Occipital lobe (tissue), 3 donors: ENCODE measurements at places on chromosomes 16 and 17.
A peak's percentile ranks its signal among the peaks of the same experiment; 100 is the strongest.

GRCh38 chr17:66950886-66951604 is 13.5 kb upstream of the CACNG4 start:
- no peak for DNase-seq

- no peak for DNase-seq
These were observed 5.2 kb downstream of the SLFN11 start for GRCh38 chr17:35368081-35368830.

DNA sequence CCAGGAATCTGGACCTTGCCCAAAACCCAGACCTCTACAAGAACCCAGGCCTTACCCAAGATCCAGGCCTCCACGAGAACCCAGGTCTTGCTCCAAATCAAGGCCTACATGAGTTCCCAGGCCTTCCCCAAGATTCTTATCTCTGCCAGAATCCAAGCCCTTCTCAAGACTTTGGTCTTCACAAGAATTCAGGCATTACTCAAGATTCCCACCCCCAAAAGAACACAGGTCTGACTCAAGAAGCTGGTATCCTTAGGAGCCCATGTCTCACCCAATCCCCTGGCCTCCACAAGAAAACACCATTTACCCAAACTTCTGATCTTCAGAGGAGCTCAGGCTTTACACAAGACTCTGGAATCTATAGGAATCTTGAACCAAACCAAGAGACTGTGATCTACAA is 2.6 kb downstream of the SPEM3 start:
- no peak for DNase-seq

DNA sequence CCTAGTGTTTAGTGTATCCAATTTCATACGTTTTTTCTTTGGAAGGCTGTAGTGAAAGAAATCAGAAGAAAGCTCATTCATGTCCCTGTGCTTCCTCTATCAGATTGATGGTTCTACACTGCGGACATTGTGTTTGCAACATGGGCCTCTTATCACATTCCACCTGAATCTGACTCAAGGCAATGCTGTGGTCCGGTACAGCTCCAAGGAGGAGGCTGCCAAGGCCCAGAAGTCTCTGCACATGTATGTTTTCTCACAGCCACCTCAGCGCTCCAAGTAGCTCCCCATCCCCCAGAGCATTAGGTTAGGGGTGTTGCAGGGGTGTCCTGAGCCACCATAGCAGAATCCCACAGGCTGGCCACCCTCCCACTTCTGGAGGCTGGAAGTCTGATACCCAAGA is 25.2 kb downstream of the TMC6 start:
- no peak for DNase-seq

DNA sequence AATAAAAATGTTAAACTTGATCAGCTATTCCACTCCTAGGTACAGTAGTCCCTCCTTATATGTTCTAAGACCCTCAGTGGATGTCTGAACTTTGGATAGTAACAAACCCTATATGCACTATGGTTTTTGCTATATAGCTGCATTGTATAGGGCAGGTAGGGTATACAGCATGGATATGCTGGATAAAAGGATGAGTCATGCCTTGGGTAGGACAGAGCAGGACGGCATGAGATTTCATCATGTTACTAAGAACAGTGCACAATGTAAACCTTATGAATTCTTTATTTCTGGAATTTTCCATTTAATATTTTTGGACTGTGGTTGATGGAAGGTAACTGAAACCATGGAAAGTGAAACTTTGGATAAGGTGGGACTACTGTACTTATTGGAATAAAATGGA is 235.1 kb downstream of the CEP112 start:
- no peak for DNase-seq

- DNase-seq, result no peak
These were observed 23.0 kb upstream of the AATK start for GRCh38 chr17:81189016-81189415.

- no peak for DNase-seq
These were observed 635 bp downstream of the WNK4 start for GRCh38 chr17:42780851-42781638.

GRCh38 chr17:18280766-18281371 is 20.4 kb downstream of the MIEF2 start:
- DNase-seq, result no peak

GRCh38 chr16:82580298-82580890 is 46.4 kb upstream of the CDH13 start:
- DNase-seq, result peak; percentile 15

GRCh38 chr17:47717979-47718621 is 14.9 kb upstream of the TBX21 start:
- DNase-seq, result no peak

- no peak for DNase-seq
These were observed 718 bp upstream of the RPH3AL start for GRCh38 chr17:353213-353837.

GRCh38 chr16:74113545-74113944 is 183.1 kb upstream of the PSMD7 start:
- DNase-seq, result no peak

- DNase-seq, result no peak
These were observed 19.5 kb downstream of the TEKT5 start for GRCh38 chr16:10675216-10675615.

DNA sequence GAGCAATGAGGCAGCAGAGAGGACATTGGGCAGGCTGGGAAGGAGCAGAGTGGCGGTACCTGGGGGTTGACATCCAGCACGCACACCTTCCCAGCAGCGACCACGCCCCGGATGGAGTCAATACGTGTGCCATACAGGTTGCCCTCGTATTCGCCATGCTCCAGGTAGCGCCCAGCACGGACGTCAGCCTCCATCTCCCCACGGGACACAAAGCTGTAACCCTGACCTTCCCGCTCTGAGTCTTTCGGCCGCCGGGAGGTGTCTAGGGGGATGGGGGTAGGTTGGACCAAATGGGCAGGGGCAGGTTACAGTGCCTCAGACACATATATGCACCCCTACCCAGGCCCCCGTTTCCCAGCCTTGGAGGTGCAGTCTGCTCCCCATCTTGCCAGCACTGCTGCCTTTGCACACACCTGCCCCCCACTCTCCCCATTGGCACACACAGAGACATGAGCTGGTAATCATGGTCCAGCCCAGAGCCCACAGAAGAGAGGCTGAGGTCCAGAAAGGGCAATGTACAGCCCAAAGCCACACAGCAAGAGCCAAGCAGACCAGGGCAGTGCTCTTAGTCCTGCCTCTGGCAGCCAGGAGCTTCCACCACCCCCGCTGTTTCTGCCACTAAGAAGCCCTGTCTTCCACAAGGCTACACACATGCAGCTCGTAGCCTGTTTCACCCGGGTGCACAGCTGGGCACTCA is 27.5 kb downstream of the MPP2 start:
- DNase-seq, result no peak

DNA sequence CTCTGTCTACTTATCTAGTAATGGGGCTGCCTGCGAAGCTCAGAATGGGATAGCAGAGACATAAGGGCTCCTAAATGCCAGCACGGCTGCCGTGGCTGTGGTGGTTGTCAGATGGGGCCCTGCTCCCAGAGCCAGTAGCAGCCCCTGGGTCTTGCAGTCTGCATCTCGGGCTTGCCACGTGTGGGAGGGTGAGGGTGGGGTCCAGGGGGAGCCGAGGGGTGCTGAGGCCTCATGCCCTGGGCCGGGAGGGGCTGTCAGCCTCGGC is 88.8 kb upstream of the GSE1 start:
- no peak for DNase-seq

GRCh38 chr17:69643686-69644085 is 229.2 kb downstream of the MAP2K6 start:
- no peak for DNase-seq

DNA sequence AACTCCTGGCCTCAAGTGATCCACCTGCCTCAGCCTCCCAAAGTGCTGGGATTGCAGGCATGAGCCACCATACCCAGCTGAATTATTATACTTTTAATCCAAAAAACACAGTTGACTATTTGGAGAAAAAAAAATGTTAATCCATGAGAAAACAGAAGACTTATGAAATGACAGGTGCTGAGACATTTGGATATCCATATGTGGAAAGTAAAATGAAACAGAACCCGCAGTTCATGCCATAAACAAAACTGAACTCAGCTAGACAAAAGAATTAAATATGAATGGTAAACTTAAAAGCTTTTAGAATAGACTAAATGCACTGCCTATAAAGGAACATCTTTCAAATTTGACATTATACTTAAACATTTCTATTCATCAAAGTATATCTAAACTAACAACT is 8.2 kb upstream of the RBBP6 start:
- no peak for DNase-seq

GRCh38 chr16:88339930-88340754 is 42.6 kb upstream of the ZNF469 start:
- DNase-seq, result no peak

DNA sequence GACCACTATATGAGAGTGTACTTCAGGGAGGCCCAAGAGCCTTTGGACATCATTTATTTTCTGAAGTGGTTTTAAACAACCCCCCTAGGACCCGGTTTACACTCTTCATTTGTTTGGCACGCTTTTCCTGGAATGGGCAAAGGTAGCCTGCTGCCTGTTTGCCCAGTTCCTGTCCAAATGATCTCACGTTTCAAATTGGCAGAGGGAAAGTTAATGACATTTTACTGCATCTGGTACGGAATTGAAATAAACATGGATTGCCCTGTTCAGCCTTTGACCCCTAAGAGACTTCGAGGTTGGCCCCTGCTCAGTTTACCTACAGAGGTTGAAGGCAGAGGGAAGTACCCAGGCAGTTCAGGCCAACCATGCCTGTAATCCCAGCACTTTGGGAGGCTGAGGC is 5.8 kb upstream of the RPRML start:
- no peak for DNase-seq

DNA sequence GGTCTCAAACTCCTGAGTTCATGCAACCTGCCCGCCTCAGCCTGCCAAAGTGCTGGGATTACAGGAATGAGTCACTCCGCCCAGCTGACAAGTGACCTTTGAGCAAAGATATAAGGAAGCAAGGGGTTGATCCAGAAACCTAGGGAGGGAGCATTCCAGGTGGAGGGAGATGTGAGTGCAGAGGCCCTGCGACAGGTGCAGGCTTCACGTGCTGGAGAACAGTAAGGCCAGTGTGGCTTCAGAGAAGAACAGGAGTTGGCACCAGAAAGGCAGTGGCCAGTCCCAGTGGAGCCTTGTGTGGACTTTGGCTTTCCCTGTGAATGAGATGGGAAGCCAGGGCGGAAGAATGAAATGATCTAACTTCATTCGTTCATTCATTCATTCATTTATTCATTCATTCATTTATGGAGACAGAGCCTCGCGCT is 73.6 kb upstream of the HAS3 start:
- no peak for DNase-seq

- DNase-seq, result no peak
These were observed 37.5 kb upstream of the CCR7 start for GRCh38 chr17:40602445-40603443.
